ENCODE measurements at places on chromosomes 2 and 18. TPM values are rescaled to one million over a fixed set of nuclear protein-coding genes. Genes with fewer than 3 reads are reported as not detected.
A peak's percentile ranks its signal among the peaks of the same experiment; 100 is the strongest.

DNA sequence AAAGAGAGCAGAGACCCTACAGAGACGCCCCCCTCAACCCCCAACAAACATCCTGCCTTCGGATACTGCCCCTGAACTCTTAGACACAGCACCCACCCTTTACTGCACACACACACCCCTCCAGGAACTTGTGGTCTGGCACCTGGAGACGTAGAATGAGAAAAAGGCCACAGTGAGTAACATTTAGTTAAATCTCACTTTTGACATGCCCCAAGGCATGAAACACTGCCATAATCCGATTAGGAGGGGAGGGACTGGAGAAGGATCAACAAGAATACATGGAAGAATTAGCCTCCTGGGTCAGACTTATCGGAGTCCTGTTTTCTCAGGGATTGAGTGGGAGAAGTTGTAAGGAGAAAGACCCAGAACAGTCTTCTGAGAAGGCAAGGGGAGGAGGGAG is 4.1 kb downstream of the CDK5R2 start:
- no peak for DNase-seq

GRCh38 chr18:9991011-9992000 is 77.5 kb downstream of the VAPA start:
- no peak for DNase-seq

DNA sequence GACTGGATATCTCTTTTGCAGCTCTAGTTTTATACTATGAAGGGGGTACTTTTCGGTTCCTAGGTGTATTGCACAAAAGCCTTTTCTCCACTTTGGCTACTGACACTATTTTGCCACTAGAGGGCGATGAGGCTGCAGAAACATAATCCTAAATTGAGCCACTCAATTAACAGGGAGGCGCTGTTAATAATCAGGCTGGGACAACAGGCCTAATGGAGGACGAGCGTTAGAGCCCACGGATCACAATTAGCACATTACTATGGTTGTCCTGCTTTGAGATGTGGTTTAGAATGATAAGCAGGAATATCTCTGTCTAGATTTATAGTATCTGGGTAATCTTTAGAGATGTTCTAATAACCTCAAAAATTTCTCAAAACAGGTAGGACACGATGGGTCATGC is 62.2 kb upstream of the PMAIP1 start:
- peak; percentile 81 for DNase-seq

- peak; percentile 34 for DNase-seq
These were observed 821 bp upstream of the EML6 start for GRCh38 chr2:54722641-54723040.

- DNase-seq = no peak
These were observed 56.3 kb upstream of the CHAC2 start for GRCh38 chr2:53711271-53711780.

The REL gene
- total RNA-seq = 22.8 TPM

DNA sequence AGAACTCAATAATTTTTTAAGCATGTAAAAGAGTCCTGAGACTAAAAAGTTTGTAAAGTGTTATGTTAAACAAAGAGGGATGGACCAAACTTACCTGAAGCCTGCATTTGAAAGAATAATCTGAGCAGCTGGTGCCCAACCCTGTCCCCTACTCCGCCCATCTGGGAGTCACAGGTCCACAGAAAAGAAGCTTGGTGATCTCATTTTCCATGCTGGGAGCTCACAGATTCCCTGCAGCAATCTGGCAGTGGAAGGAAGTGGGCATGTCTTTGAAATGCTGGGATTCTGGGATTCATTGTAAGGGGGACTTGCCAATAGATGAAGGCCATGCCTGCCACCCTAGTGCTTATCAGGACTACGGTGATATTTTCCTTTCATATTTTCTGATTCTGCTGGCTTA is 17.9 kb downstream of the CDH2 start:
- DNase-seq = no peak
